ENCODE measurements at places on chromosomes 16 and 17.

GRCh38 chr16:21256636-21257035 is 21.5 kb downstream of the CRYM start:
- DNase-seq = no peak

- no peak for DNase-seq
These were observed 1.1 kb upstream of the AKTIP start for GRCh38 chr16:53503991-53504663.

- no peak for DNase-seq
These were observed 2.2 kb downstream of the TMC8 start for GRCh38 chr17:78132767-78133178.

GRCh38 chr16:57485091-57485915 is 990 bp downstream of the DOK4 start:
- no peak for DNase-seq

DNA sequence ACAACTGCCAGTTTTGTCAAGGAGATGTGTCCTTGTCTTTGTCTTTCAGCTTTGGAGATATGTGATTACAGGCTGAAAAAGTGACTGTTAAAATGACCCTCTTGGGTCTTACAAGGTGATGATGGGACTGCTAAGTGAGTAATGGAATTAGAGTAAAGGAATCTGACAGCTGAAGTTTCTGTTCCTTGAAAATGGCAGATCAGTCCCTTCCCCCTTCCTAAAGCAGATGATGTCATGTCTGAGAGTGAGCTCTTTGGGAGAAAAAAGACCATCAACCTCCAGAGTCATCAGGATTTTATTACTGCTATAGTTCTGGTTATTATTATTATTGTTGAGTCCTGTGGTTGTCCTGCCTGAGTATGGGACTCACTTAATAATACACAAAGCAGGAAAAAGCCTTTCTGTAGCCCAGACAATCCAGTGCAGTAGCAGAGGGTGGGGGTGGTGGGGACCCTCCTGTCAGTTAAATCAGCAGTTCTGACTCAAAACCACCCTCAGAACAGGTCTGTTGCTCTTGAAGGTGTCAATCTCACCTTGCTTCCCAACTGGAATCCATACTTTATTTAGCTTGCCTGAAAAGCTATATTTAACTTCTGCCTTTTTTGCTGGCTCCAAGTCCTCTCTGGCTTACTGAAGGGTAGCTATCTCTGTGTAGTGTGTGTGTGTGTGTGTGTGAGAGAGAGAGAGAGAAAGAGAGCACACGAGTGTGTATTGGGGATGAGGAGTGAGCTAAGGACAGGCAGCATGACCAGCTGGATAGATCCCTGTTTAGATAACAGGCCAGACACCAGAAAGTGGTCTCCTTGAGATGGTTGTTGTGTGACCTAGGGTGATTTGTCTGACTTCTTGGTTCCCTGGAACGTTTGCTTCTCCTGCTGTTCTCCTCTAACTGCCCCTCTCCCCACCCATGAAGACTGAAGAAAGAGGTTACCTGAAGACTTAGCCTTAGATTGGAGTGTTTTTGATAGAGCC is 4.9 kb downstream of the HROB start:
- DNase-seq = no peak

GRCh38 chr16:10405386-10405939 is 19.6 kb downstream of the ATF7IP2 start:
- DNase-seq = no peak

DNA sequence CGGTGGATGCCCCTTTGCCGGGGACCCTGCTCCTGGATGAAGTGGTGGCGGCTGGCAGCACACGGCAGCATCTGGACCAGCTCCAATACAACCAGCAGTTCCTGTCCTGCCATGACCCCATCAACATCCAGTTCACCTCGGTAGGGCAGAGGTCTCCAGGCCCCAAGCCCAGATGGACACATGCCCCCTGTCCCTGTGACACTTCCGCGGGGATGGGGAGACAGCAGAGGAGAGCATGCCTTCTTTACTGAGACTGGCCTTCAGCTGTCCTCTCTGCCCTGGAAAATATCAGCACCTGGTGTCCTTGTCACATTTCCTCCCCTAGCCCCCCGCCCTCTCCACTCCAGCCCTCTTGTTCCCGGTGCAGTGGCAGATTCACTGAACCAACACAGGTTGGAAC is 6.2 kb downstream of the CHAD start:
- DNase-seq = no peak

DNA sequence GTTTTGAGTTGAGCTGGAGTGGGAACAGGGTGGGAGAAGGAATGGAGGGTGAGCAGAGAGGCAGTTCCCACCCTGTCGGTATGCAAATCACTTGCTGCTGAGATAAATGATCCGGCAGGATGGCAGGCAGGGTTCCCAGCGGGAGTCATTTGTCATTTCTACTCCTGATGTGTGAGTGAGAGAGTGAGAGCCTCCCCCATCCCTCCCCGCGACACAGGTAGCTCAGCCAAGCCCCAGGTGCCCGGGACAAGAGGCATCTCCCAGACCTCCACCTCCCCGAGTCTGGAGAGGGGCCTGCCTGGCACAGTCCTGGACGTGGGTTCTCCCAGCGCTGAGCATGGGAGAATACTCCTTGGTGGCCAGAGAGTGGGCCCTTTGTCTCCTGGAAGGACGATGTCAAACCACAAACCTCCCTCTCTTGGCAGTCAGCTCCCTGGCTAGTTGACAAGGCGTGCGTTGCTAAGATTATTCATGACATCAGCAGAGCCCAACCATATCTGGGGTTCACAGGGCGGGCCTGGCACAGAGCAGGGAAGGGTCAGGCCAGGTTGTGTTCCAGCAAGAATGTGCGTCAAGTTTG is 33.7 kb upstream of the TNRC6C start:
- DNase-seq = no peak

- no peak for DNase-seq
These were observed 287.3 kb upstream of the MAF start for GRCh38 chr16:79887541-79888540.

DNA sequence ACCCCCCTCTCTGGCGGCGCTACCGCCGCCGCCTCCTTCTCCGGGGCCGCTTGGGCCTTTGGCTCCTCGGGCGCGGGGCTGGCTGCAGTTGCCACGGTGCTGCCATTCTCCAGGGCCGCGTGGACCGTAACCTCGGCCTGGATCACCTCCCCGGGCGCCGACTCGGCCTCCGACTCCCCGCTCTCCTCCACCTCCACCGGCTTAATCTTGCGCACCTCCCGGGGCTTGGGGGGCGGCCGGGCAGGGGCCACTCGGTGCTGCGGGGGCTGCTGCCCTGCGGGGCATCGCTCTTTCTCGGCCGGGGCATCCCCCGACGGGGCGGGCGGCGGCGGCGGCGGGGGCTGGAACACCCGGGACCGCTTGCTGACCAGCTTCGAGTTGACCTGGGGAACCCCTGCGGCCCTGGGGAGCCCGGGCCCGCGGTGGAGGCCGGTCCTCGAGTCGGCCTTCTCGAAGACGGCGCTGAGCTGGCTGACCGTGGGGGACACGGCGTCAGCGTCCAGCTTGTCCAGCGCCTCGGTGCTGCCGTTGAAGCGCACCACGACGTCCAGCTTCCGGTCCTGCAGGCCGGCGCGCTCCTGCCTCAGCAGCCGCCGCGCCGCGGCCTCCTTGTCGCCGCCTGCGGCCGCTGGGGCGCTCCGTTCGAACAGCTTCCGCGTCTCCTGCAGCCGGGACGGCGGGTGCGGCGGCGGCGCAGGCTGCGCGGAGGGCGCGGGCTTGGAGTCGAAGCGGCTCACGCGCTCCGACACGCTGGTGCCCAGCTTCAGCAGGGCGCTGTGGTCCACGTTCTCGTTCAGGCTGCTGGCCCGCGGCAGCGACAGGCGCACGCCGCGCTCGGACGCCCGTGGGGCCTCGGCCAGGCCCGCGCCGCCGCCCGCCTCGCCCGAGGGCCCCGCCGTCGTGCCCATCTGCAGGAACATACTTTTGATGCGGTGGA is 792 bp downstream of the PPP1R9B start:
- peak; percentile 19 for DNase-seq

DNA sequence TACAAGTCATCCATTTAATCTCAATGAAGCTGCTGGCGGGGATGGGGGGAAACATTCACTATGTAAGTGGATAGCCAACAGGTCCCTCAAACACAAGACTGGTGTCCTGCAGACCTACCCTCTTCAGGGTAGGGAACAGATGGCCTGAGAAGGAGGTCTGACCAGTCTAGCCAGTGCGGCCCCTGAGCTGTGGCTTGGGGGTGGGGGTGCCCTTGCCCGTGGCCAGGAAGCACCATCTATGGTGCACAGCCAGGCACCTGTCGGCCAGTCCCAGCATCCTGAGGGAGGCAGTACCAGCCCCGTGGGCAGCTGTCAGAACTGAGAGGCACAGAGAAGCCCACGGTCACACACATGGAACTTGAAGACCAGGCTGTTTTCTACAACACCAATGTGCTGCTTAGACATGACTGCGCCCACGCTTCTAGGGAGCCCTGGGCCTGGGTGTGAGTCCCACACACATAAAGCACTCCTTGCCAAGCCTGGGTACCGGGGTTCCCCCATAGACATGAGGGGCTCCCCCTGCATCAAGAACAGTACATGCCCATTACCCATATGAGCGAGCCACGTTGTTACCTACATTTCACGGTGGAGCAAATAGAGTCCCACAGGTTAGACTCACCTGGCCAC is 40.9 kb downstream of the RMI2 start:
- no peak for DNase-seq

- DNase-seq = peak; percentile 65
These were observed 2.5 kb downstream of the P2RX1 start for GRCh38 chr17:3913531-3914311.

GRCh38 chr16:12612598-12613101 is 191.0 kb downstream of the CPPED1 start:
- DNase-seq = no peak

DNA sequence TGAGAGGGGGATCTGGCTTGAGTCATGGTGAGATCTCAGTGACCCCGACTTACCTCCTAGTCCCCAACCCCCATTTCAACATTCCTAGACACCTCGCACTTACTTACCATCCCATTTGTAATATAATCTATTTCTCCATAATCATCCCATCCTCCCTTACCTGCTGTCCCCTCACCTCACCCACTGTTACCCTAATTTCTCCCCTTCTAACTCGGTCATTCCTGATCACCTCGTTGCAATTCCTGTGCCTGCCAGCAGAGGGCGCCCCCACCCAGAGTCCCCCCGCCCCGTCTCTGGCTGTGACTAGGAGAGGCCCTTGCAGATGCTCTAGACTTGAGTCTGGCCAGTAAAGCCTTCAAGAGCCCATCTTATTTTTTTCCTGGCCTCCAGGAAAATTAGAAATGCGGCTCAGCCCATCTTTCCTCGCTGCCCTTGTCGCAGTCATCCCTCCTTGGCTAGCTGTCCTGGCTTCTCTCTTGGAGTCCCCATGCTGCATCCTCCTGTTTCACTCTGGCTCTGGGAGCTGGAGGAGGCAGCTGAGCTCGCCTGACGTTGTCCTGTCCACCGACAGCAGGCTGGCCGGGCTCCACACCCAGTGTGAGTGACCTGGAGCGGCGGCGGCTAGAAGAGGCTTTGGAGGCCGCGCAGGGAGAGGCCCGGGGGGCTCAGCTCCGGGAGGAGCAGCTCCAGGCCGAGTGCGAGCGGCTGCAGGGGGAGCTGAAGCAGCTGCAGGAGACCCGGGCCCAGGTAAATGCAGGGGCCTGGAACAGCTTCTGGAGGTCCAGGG is 5.0 kb downstream of the TBKBP1 start:
- DNase-seq = no peak

GRCh38 chr16:70378869-70379493 is 32.3 kb downstream of the DDX19A start:
- DNase-seq = no peak

- no peak for DNase-seq
These were observed 3.2 kb downstream of the GAS7 start for GRCh38 chr17:10195090-10195805.

GRCh38 chr17:57288773-57289121 is 32.4 kb downstream of the MSI2 start:
- DNase-seq = no peak

GRCh38 chr17:33142705-33143299 is 150.3 kb downstream of the ASIC2 start:
- DNase-seq = no peak

DNA sequence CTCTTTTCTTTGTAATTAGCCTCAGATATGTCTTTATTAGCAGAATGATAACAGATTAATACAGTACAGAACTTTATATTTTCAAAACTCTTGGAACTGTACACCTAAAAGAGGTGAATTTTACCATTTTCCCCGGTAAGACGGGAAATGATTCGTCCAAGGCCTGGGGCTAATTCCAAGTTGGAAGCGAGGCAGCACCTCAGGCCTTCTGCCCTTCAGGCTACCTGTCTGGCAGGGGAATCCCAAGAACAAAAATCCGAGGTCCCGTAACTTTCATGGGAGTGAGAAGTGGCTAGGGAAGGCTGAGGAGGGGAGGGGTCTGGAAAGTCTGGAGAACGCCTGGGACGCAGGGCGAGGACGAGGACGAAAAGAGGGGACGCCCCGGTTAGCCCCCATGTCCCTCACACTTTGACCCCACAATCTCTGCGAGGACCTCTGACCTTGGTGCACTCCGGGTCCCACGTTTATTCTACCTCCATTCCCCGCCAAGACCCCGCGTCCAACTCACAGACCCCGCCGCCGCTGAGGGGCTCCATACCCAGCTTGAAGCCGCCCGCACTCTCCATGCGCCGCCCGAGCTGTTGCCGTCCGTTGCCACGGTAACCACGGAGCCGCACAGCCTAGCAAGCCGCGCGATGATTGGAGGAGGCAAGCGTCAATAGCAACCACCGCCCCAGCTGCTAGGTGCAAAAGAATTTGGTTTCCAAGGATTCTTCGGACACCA is at the start of gene HYDIN:
Gene HYDIN, minus strand, starts transcription at position 601 of the 724 bp plus-strand sequence. CDS start 43,827 bp downstream, outside the sequence.
- peak; percentile 57 for DNase-seq

- no peak for DNase-seq
These were observed 203.3 kb downstream of the ZNF423 start for GRCh38 chr16:49652456-49653172.
